T-cell (primary cell): ENCODE measurements at places on chromosomes 7 and 10.

DNA sequence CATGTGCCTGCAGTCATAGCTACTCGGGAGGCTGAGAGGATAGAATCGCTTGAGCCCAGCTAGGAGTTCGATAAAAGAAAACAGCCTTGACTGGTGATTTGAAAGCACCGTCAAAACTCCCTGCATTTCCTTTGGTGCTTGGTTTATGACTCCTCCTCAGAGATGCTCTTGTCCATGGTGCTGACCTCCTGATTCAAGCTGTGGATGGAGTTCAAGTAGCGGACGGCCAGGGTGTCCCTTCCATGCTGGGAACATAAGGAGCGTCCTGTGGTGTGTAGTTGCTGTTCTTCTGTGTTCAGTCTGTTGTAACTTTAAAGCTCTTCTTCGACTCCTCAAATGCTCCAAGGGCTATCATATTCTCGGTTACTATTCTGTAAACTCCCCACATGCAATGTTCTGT is 382.5 kb upstream of the KIAA1217 start:
- no peak for DNase-seq

- DNase-seq: no peak
Observed at GRCh38 chr7:141178486-141179135, 104.7 kb downstream of the TMEM178B start.

GRCh38 chr7:68038621-68039314 is 1042.1 kb downstream of the TYW1 start:
- no peak for DNase-seq

- no peak for DNase-seq
Observed at GRCh38 chr7:89246196-89246595, 450.7 kb upstream of the TEX47 start.

GRCh38 chr10:89414879-89415821 is 782 bp downstream of the IFIT5 start:
- DNase-seq: no peak

DNA sequence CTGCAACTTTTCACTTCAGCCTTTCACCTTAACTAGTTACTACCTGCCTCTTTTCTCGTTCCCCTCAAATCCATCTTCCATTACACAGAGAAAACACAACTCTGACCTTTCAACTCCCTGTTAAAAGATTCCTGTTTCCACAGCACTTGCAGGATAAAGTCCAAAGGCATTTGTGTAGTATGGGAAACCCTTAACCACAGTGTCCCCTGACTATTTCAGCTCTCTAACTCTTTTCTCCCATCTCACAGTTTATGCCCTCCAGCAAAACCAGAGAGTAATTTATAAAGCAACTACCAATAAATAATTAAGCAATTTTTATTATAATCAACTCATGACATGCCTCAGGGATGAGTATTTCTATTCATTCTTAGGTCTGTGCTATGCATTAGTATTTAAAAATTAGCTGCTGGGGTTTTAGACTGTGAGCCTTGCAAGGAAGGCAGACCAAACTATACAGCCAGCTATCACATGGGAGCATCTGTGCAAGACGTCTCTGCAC is 51.0 kb downstream of the COL1A2 start:
- no peak for DNase-seq

- DNase-seq: no peak
Observed at GRCh38 chr7:80206763-80207162, 72.1 kb downstream of the GNAI1 start.

DNA sequence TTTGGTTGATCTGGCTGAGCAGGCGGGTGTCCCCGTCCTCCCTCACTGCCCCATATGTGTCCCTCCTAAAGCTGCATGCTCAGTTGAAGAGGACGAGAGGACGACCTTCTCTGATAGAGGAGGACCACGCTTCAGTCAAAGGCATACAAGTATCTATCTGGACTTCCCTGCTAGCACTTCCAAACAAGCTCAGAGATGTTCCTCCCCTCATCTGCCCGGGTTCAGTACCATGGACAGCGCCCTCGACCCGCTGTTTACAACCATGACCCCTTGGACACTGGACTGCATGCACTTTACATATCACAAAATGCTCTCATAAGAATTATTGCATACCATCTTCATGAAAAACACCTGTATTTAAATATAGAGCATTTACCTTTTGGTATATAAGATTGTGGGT is 26.9 kb upstream of the TRIM56 start:
- no peak for DNase-seq

DNA sequence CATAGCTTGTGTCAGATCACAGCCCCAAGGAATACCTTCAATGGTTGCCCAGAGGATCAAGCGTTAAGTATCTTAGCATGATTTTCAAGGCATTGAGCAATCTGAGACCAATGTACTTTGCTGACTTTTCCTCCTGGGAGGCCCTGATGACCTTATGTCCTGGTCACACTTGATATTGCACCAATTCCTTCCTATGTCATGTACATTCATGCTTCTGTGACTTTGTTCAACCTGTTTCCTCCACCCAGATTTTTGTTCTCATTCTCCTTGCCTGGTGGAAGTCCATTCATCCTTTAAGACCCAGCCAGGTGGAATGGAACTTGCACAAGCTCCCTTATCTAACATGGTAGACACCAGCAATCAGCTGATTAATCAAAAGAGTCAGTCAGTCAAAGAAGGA is 160.8 kb downstream of the PFKFB3 start:
- DNase-seq: no peak

GRCh38 chr10:97659589-97659988 is 19.1 kb downstream of the PI4K2A start:
- DNase-seq: no peak

GRCh38 chr10:125396676-125397075 is 236.3 kb upstream of the CTBP2 start:
- DNase-seq: no peak

- no peak for DNase-seq
Observed at GRCh38 chr10:97865488-97865887, 15.8 kb downstream of the GOLGA7B start.

DNA sequence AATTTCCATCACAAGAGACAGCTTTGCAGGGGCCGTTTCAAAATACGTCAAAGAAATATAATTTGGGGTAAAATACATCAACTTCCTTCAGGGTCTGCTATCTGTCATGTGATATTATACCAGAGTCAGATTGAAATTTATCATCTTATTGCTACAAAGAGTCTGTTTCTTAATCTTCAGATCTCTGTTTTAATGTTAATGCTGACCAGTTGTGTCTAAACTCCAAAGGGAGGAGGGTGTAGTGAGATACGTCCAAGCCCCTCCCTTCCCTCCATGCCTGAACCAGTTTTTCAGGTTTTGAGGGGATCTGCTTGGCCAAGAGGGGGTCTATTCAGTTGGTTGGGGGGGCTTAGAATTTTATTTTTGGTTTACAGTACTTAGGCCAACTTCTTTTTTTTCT is 891.6 kb downstream of the GRM8 start:
- DNase-seq: no peak

- DNase-seq: no peak
Observed at GRCh38 chr7:70616211-70616610, 515.7 kb upstream of the GALNT17 start.

DNA sequence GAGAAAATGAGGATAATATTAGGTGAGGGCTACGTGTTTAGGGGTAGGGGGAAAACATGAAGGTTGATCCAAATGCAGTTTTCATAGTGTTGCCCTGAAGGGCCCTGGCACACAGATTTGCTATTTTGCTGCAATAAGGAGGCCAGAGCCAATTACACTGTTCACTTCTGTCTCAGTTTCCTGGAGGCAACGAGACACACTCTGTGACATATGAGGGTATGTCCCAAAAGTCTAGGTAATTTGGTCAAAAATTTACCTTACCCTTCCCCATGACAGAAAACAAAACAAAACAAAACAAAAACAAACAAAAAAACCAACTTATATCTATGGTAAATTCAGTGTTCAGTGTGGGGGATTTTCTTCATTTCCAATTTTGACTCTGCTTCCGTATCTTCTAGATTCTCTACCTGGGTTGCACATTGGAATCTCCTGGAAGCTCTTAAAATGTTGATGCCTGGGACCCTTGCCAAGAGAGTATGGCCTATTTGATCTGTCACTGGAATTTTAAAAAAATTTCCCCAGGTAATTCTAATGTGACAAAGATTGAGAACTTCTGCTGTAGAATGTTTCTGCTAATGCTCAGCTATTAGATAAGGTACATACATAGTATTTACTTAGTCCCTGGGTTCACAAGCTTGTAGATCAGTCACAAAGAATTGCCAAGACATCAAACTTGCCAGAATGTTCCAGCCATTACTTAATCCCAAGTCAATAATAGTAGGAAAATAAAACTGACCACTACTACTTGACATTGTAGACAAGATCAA is 139.5 kb downstream of the SEMA3E start:
- DNase-seq: no peak

GRCh38 chr7:19681596-19681995 is 27.2 kb downstream of the POLR1F start:
- DNase-seq: no peak

DNA sequence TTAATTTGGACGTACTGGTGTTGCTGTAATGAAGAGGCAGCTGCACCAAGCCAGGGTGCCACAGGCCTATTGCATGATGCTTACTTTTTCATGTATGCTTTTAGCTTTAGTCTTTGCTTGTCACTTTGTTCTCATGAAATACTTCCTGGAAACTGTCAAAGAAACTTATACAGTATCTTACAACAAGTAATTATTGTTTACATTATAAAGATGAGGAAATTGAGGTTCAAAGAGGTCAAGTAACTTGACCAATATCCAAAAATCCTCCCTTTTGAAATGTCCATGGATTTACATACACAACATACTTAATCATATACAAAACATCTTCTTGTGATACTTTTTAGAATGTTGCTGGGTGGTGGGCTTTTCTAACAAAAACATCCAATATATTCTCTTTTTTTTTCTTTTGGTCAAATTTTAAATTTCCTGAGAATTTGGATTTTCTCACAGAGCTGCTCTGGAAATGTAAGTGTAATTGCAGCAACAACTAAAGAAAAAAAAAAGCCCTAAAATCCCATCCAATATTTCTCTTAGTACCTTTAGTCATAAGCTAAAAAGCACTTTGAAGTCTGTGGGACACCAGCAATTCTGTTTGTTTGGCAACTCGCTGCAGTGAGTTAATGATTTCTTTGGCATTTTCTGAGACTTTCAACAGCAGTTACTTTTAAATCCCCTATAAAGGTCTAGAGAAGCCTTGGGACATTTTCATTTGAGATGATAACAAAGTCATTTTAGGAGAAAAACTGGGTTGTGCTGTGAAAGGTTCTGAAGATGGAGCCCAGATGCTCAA is 500.6 kb upstream of the IGFBP3 start:
- no peak for DNase-seq

GRCh38 chr7:140670343-140670935 is 2.3 kb upstream of the ADCK2 start:
- DNase-seq: no peak

DNA sequence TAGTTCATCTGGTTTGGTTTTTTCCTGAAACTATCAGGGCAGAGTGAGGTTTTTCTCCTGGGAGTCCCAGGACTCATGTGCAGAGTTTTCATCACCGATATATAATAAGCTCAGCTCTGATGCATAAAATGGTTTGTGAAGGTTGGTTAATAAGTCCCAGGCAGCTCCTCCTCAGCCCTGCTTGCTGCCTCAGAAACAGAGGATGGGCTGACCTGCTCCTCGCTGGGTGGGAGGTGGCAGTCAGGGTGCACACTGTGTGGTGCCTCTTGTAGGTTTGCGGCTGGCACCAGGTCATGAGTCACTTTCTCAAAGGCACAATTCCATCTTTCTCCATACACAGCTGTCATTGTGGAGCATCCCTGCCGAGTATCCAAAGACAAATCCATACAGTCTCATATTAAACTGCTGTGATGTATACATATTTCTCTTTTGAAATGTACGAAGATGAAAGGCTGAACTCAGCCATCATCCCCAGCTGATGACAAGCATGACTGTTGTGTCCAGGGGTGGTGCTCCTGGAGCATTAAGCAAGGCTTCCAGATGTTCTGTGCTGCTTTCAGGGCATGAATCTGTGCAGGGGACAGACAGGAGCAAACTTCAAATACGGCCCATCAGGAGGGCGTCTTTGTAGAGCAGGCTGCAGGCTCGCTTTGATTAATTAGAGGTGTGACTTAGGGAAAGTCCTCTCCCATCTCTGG is 125.7 kb upstream of the NPS start:
- no peak for DNase-seq

DNA sequence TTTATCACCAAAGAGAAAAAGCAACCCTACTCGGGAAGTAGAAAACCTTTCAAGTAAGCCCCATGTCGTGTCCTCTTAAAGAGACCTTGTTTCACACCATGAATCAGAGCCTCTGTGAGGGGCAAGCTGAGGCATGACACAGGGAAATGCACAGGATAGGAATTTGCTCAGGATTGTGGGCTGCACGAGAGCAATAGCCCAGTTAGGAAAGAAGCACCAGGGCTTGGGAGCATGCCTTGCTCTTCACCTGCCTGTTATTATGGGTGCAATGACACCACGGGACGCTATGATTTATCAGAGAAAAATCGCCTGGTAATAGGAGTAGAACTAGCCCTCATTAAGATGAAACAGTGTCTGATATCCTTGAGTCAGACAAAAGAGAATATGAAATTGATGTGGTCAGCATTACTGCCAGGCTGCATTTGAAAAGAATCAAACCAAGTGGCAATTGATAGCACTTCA is 562.9 kb upstream of the NRP1 start:
- DNase-seq: no peak

GRCh38 chr7:105015390-105015965 is 1.5 kb downstream of the KMT2E start:
- DNase-seq: no peak

DNA sequence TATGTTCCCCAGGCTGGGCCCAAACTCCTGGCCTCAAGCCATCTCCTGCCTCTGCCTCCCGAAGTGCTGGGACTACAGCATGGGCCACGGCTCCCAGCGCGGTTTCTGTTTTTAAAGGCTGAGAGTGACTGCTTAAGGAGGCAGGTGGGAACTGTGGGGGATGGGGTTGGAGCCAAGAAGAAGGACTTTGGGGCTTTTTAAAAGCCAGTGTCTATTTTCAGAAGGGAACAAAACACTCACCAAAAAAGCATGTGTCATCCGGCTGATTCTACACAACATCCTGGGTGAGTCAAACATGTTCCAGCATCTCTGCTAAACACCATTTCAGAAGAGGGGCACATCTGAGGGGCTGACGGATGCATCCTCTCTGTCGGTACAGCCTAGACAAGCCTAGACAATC is 824.5 kb downstream of the TYW1 start:
- no peak for DNase-seq

DNA sequence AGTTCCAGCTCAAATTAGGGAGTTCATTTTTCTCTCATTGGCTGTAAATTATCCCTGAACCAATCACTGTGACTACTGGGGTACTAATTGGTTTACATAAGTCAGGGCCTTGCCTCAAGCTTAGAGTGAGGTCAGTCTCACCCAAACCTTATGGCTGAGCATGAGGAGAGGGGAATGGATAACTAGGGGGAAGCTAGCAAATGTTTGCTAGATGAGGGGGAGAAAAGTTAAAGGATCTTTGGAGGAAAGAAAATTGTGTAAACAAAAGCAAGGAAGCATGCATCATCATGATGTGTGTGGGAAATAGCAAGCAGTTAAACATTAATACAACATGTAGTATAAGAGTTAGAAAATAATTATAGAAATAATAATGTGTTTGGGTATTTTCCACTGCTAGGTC is 121.9 kb downstream of the BBS9 start:
- no peak for DNase-seq

- DNase-seq: no peak
Observed at GRCh38 chr10:110918643-110919348, at the start of gene BBIP1. Gene BBIP1 (minus strand): TSS chr10:110919180. CDS start chr10:110918157, 1,023 bp downstream.
